G401 (cell line): ENCODE measurements at places on chromosomes 2 and 18. TPM values are rescaled to one million over a fixed set of nuclear protein-coding genes. Genes with fewer than 3 reads are reported as not detected.
A peak's percentile ranks its signal among the peaks of the same experiment; 100 is the strongest.

Gene LOXHD1
- not detected in 2 replicates for total RNA-seq

Gene TRIB2
- total RNA-seq, result 5.4 and 10.5 TPM in 2 replicates

Gene KCNG2
- total RNA-seq, result 3.8 and 8.6 TPM in 2 replicates

Gene SP110
- 4.3 and 11.7 TPM in 2 replicates for total RNA-seq

GRCh38 chr2:64359171-64359891 is 94.6 kb upstream of the LGALSL start:
- no peak for DNase-seq

GRCh38 chr18:2699001-2699400 is 43.5 kb downstream of the SMCHD1 start:
- DNase-seq, result no peak

- no peak for DNase-seq
Measured at GRCh38 chr2:946073-946948, 4.3 kb upstream of the SNTG2 start.

DNA sequence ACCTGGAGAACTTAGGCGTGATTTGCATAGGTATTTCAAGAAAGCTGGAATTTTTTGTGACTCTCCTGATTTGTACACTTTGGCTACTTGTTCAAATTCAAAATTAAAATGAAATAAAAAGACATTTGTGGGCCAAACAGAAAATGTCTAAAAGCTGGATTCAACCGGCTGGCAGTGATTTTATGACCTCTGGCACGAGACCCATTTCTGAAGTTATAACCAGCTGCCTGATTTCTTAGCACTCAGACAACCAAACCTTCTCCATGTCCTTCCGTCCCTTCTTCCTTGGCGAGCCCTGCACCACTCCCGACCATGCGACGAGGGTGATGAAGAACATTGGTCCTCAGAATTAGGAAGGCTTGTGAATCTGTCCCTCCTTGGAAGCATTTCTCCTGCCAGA is 19.7 kb downstream of the PKDCC start:
- no peak for DNase-seq

DNA sequence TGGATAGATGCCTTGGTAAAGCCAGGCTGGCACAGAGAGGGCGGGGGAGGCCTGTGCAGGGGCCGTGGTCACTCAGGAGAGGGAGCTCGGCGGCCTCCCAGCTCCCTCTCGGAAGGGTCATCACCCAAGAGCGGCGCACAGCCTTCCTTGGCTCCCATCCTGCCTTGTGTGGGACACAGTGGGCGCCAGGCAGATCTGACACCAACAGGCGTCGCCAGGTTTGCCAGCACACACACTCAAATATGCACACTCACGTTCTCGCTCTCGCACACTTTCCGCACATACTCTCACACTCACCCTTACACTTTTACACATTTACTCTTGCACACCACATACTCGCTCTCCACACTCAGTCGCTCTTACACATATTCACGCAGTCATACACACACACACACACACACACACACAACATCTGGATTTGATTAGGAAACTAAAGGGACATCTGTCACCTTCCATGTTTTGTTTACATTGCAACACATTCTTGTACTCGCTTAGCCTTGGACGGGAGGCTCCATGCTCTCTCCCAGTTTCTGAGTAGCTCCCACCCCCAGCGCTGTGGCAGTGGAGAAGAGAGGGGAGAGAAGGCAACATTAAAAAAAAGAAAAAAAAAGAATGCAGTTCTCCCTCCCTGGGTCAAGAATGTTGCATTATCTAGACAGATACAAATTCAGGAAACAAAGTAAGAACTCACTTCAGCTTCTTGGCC is 10.5 kb downstream of the CHMP1B start:
- no peak for DNase-seq

DNA sequence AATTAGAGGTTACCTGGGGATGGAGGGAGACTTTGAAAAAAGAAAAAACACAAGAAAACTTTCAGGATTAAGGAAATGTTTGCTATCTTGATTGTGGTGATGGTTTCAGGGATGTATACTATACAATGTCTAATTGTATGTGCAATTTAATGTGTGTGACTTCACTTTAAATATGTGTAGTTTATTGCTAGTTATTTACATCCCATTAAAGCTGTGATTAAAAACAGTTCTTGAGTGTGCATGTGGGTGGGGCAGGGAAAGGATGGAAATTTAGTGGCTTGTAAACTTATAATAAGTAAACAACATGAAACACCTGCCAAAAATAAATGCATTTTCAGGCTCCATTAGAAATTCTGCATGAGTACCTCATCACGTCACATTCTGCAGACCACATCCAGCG is 167.0 kb downstream of the MYO5B start:
- no peak for DNase-seq

DNA sequence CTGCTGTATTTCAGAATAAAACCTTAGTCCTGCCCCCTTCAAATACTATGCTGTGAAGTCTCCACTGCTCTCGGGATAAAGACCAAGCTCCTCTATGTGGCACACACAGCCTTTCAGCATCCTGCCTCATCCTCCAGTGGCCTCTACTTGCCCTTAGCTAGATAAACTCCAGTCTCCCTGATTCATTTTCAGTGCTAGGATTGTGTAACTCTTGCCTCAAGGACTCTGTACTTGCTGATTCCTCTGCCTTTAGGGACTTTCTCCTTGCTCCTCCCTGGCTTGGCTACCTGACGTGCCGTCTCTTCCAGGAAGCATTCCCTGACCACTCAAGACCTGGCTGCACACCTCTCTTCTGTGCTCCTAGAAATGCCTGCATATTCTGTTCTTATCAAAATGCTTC is 416.7 kb downstream of the MTX2 start:
- no peak for DNase-seq

GRCh38 chr2:196242131-196242620 is 70.8 kb upstream of the STK17B start:
- DNase-seq, result no peak

DNA sequence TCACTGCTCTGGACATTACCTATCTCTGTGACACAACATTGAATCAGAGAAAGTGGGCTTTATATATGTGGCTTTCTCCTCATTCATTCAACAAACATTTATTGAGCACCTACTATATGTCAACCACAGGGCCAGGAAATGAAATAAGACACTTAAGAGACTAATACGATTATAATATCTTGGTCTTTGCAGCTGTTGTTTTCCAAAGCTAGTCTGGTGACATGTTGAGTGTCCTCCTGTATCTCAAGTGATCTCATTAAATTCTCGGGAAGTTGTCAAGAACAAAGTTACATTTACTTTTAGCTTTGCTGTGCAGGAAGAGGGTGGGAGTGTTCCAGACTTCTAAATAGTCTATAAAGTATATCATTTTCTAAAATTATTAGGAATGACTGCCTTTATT is 164.6 kb upstream of the SP5 start:
- DNase-seq, result no peak

DNA sequence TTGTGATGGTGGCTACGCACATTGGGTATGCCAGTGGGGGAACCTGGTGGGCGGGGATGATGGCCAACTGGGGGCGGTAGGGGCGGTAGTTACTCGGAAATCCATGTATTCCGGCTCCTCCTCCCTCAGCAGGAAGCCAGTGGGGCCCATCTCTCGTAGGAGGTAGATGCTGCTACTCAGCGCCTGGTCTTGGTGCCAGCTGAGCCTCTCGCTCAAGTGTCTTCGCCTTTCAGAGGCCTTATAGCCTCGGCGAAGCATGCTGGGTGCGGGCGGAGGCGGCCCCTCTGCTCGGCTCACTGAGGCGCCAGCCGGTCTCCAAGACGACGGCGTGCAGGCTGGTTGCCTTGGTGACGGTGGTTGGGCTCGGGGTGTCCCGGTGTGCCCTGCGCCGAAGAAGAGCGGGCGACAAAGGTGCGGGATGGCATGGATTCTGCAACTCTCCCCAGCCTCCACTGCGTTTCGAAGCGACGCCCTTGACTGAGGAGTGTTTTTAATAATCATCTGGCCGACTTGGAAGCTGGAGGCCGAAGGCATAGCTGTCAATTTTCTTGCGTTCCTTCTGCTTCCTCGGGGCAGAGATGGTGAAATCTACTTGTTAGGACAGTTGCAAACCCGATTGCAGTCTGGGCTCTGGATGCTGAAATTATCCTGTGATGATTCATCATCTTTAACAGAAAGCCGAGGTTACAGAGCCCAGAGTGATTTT is at the start of gene ZSWIM2:
Gene ZSWIM2, minus strand, starts transcription at position 298 of the 706 bp plus-strand sequence. Its CDS starts 40 bp downstream, at position 258.
- peak; percentile 69 for DNase-seq

GRCh38 chr2:96839293-96839874 is 4.4 kb downstream of the ANKRD23 start:
- DNase-seq, result no peak

DNA sequence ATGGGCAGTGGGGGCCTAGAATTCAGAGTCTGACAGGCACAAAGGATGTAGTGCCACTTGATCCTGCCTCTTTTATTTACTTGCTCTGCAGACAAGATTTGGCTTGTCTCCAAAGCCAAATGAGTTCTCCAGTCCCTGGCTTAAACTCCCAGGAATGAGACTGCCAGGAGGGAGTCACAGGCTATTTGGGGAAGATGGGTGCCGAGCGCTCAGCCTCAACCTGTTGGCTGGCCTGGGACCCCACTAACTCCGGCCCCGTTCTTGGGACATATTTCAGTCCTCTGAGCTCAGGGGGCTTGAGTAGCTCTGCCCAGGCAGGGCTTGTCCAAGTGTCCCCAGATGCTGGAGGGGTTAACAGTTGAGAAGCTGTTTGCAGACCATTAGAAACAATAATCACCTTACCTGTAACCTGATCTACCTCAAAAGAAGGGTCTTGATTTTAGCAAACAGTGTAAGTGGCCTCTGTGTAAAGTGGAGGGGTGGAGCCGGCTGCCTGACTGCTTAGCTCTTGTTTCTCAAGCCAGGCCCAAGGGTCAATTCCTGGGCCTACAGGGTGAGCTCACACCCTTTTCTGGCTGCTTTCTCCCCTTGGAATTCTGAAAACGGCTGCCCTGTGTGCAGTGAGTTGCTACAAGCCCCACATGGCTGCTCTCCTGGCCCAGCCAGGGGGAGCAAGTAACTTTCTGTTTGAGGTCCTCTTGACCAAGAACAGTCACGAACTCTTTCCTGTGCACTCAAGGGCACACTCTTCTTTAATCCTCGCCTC is 27.1 kb upstream of the FZD5 start:
- DNase-seq, result peak; percentile 74

DNA sequence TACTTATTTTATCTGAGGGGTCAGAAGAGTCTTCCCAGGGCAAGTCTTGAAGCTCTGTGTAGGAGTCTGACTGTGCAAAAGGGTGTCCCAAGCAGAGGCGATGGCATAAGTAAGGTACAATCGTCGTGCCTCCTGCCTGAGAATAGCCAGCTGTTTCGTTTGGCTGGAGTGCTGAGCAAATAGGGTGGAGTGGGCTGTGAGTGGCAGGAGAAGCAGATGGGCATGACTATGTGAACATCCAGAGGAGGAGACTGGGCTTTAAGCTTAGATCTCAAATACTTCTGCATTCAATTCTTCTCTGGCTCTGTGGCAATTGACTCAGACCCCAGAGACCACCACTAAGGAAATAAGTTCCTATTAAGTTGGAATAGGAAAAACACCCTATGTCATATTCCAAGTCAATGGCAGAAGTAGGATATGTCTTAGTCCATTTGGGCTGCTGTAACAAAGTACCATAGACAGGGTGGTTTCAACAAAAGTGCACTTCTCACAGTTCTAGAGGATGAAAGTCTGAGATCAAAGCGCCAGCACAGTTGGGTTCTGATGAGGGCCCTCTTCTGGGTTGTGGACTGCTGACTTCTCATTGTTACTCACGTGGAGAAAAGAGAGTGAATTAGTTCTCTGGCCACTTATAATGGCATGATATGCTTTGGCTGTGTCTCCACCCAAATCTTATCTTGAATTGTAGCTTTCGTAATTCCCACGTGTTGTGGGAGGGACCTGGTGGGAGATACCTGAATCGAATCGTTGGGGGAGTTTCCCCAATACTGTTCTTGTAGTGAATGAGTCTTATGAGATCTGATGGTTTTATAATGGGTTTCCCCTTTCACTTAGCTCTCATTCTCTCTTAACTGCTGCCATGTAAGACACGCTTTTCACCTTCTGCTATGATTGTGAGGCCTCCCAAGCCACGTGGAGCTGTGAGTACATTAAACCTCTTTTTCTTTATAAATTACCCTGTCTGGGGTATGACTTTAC is 120.2 kb downstream of the LPIN1 start:
- no peak for DNase-seq

GRCh38 chr2:6054161-6054671 is 362.0 kb downstream of the SOX11 start:
- no peak for DNase-seq

DNA sequence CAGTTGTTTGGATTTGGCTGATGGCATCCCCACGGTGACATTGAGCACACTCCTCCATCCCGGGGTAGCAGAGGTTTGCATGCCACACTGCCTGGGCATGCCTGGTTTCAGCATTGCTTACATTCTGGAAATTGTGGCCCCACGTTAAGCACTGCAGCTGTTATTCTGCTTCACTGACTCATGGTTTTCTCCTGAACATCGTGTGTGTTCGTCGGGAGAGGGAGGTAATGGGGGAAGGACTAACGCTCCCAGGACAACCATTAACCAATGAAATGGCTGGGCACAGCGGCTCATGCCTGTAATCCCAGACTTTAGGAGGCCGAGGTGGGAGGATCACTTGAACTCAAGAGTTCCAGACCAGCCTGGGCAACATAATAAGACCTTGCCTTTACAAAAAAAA is 28.2 kb upstream of the YWHAQ start:
- DNase-seq, result no peak

- DNase-seq, result no peak
Measured at GRCh38 chr2:114457956-114458355, 15.5 kb downstream of the DPP10 start.

GRCh38 chr18:55588111-55588869 is at the start of gene TCF4:
Gene TCF4 (minus strand): TSS chr18:55588192. CDS start chr18:55587116, 1,076 bp downstream.
- peak; percentile 71 for DNase-seq

DNA sequence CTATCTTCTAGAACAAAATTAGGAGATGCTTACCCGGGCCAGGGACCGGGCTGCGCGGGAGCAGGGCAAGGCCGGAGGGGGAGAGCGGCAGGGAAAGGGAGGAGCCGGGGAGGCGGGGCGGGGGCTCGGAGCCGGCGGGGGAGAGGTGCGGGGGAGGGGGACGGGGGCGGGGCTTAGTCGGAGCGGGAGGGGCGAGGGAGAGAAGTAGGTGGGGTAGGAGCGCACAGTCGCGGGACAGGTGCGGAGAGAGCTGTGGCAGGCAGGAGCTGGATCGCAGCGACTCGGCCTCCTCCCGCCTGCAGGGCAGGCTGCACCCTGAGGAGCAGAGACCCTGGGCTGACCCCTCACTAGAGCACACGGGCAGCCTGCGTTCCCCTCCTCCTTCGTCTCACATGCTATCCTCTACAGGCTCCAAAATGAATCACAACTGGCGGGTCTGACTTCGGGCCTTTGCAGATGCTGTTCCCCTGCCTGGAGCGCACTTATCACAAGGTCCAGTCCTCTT is 290.3 kb downstream of the CELF4 start:
- no peak for DNase-seq

DNA sequence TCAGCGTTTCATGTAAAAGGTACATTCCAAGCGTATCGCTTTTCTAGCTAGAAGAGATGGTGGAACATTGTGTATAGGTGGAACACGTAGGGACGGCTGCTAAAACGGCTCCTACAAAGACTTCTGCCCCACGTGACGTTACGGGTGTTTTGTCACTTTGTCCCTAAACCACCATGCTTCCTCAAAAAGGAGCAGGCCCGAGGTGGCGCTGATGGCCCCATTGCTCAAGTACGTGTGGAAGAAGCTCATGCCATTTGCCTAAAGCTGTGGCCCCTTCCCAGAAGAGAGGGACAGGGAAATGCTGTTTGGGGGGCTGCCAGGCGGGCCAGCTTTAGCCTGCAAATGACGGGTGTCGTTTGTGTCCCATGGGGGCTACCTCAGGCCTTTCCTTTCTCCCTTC is 72.7 kb downstream of the TMEM247 start:
- no peak for DNase-seq
